ENCODE measurements at places on chromosomes 3 and 15.

DNA sequence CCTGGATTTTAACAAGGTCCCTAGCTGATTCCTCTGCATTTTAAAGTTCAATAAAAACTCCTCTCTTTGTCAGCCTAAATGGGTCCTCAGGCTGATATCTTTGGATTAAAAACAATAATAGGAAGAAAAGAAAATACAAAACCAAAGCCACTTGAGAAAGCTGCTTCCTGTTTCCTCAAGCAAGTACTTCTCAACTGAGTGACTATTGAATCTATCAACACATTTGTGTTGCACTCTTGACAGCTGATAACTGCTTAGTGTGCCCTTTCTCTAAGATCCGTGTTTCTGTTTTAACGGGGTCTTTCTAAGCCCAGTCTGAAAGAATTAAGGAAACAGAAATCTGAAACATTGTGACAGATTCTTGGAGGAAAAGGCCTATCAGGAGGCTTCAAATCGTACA lies 410.7 kb downstream of the GRM7 start:
- no peak for DNase-seq

DNA sequence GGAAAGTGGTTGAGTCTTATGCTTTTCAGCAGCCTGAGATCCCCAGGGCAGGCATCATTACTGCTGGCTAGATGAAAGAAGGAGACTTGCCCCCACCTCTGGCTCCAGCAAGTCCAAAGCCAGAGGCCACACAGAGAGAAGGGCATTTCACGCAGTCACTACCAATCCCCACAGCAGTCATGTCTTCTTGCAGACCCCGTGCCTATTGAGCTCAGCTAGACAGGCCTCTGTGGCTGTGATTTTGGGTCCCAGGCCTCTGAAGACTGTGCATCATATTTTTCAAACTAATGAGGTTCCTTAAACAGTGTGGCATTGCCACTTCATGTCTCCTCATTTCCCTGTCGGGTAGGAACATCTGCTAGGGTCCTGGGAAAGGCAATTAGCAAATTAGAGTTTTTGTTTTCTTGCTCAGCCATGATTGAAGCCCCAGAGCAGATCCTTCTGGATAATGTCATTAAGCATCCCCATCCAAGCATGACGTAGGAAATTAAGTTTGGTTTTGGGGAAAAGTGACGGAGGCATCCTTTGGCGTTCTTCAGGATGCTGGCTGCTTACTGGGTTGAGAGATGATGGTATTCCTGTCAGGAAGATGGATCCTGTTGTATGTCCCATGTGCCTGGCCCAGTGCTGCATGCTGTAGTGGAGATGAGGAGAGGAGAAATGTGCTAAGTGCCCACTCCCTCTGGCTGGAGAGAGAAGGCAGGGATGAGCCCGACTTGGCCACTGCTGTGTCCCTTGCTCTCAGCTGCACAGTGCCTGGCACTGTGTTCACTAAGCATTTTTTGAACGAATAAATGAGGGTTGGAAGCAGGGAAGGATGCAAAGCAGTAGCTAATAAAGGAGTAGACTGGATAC lies 7.0 kb downstream of the SPSB4 start:
- DNase-seq = no peak

DNA sequence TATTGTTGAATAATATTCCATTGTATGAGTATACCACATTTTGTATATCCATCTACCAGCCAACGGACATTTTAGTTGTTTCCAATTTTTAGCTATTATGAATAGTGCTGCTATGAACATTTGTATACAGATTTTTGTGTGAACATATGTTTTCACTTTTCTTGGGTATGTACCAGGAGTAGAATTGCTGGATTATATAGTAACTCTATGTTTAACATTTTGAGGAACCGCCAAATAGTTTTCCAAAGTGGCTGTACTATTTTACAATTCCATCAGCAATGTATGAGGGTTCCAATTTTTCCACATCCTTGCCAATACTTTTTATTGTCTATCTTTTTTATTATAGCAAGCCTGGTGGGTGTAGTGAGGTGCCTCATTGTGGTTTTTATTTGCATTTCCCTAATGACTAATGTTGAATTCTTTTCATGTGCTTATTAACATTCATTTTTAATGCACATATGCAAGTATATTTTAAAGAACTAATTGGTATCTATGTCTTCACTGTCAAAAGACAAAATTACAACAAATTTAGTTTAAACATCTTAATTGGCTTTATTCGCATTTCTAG lies 77.5 kb upstream of the PIAS1 start:
- no peak for DNase-seq

DNA sequence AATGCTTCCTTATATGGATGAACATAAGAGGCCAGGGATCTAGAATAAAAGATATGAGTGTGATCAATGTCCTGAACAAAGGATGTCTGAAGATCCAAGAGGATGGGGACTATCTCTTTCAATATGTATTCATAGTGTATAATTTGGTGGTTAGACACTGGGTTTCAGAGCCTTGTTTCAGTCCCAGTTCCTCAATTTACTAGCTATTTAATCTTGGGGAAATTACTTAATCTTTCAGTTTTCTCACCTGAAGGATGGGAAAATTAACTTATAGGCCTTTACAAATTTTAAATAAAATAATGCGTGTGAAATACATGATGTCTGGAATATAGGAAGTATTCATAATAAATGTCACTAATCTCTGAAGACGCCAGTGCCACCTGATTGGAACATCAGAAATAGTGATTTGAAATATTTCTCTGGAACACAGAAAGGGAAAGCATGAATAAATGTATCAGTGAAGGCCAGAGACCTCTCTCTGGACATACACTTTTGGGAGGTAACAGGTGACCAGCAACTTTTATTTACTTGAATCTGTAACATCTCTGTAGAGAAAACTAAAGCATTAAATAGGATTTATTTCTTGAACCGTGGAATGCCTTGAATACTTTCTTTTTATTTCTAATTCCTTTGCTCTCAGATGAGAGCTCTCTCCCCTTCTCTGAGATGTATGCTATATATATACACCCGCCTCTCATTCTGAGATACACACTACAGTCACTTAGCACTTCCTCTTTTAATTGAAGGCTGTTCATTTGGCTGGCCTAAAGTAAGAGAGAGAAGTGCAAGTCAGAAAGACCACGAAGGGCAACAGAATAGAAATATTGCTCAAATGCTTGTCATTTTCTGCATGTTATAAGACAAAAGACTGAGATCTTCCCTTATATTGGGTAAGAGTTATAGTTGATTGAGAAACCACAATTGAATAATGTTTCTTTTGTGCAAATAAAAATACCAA lies 407.1 kb downstream of the LSAMP start:
- DNase-seq = no peak

- DNase-seq = no peak
Measured at GRCh38 chr3:79973917-79974595, 206.3 kb upstream of the ROBO1 start.

GRCh38 chr3:143066033-143066432 lies 53.5 kb upstream of the CHST2 start:
- DNase-seq = no peak
